T-helper 9 cell (primary cell): ENCODE measurements at places on chromosomes 11 and 22.
A peak's percentile ranks its signal among the peaks of the same experiment; 100 is the strongest.

- no peak for DNase-seq
Measured at GRCh38 chr11:121429556-121429955, 22.6 kb upstream of the SORL1 start.

DNA sequence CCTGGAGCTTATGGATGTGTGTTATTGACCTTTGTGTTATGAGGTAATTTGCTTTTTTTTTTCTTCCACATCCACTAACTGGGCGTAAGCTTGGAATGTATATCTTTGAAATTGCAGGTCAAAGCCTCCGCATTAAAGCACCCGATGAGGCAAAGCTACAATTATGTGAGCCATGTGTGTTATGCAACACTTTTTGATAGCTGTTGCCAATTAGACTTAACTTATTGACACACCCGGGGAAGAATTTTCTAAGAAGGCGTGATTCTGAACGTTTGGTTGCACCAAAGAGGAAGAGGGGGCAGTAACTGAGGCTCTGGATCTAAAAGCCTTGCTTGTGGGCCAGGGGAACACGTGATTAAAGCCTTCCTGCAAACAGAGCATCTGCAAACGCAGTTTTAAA, 610 bp upstream of the TEX12 start:
- DNase-seq = no peak

DNA sequence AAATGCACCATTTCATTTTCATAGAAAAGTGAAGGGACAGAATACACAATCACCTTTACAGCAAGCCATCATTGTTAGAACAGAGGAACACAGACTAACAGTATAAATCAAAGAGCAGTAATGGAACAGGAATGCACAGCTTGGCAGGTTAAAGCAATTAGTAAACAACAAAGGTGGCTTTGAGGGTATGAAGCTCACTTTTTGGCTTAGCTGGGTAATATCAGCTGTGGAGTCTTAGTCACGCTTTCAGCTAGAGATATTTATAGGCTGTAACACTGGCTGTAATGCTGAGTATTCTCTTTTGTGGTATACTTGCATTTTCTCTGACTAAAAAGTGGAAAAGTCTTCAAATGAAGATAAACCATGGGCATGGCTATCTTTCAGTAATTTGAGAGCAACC, 1780.5 kb downstream of the LRRC4C start:
- DNase-seq = no peak

DNA sequence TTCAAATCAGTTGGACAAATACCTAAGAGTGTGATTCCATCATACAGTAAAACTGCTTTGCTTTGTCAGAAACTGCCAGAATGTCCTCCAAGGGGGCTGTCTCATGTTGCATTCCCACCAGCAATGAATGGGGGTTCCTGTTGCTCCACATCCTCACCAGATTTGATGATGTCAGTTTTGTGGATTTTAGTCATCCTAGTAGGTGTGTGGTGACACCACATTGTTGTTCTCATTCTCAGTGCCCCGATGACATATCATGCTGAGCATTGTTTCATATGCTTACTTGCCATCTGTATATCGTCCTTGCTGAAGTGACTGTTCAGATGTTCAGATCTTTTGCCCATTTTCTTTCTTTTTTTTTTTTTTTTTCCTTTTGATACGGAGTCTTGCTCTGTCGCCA, 37.0 kb downstream of the CDPF1 start:
- no peak for DNase-seq

- DNase-seq = no peak
Measured at GRCh38 chr11:58530236-58530635, 22.3 kb upstream of the OR5B21 start.

DNA sequence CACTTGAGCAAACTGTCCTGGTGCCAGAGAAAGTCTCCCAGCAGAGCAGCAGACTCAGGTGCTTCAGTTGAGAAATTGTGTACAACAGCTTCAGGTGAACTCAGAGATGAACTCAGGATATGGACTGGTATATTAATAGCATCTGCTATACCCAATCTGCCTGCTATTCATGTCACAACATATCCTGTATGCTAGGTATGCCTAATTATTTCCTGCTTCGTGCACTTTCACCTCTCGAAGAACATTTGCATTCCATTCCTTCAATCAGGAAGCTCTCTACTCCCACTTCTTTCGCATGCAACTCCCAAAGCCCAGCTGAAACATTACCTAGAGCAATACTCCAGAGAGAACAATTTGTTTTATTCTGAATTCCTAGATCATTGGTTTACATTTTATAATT, 207.7 kb downstream of the KCNA4 start:
- DNase-seq = no peak

GRCh38 chr11:134460881-134461280, 48.8 kb upstream of the B3GAT1 start:
- no peak for DNase-seq

DNA sequence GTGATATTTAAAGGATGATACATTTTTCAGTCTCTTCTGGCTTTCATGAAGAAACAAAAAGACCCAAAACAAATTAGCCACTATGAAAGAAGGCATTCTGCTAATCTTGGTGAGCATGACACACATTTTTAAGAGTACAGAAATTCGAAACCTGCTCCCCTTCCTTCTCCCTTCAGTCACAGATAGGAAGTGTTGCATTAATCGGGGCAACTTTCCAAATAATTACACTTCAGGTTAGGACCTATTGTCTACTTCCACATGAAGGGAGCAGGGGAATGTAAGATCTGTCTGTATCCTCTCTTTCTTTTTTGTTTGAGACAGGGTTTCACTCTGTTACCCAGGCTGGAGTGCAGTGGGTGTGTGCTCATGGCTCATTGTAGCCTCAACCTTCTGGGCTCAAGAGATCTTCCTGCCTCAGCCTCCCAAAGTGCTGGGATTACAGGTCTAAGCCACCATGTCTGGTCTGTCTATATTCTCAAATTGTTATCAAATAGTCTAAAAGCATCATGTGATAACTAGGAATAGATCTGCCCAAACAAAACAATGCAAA, 45.8 kb downstream of the NCAM1 start:
- DNase-seq = no peak

DNA sequence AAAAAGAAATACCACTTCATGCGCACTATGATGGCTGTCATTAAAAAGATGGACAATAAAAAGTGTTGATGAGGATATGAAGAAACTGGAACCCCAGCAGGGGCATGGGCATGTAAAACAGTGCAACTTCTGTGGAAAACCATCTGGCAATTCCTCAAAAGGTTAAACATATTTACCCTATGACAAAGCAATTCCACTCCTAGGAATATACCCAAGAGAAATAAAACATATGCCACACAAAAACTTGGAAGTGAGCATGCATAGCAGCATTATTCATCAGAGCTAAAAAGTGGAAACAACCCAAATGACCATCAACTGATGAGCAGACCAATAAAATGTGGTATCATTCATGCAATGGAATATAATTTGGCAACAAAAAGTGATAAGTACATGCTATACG, 50.1 kb downstream of the LRRC32 start:
- no peak for DNase-seq

DNA sequence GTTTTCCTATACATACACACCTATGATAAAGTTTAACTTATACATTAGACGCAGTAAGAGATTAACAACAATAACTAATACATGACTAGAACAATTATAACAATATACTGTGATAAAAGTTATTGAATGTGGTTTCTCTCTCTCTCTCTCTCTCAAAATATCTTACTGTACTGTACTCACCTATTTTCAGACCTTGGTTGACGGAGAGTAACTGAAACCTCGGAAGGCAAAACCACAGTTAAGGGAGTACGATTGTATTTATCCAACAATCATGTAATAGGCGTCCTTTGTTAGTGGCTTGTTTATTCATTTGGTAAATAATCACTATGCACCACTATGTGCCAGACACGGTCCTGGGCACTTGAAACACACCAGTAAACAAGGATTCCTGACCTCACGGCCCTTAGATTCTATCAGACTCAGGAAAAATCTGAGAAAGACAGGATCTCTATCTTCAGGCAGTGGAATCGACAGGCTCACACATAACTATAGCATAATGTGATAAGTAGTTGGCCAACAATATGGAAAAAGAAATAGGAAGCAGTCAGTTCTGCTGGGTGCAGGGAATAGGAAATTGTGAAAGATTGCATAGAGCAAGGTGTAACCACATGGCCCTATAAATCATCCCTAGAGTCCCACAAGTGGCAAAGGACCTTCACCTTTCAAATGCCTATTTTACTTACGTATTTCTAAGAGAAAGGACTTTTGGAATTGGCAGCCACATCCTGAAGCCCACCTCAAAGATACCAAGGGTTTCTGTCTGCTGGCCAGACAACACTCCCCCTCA, 12.0 kb downstream of the ETS1 start:
- DNase-seq = no peak

DNA sequence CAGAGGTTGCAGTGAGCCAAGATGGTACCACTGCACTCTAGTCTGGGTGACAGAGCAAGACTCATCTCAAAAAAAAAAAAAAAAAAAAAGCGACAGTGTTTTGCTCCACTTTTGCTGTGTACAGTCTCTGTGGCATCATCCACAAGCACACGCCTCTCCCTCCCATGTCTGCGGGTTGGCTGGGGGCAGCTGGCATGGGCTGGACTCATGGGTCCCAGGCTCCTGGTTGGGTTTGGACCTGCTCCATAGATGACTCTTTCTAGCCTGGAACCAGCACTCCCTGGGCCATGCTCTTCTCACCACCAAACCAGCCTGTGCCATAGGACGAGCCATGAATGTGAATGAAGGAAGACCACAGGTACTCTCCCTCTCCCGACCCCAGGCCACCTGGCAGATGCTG, 7.9 kb upstream of the WNT11 start:
- no peak for DNase-seq

- no peak for DNase-seq
Measured at GRCh38 chr11:47599902-47600301, 5.7 kb upstream of the C1QTNF4 start.

DNA sequence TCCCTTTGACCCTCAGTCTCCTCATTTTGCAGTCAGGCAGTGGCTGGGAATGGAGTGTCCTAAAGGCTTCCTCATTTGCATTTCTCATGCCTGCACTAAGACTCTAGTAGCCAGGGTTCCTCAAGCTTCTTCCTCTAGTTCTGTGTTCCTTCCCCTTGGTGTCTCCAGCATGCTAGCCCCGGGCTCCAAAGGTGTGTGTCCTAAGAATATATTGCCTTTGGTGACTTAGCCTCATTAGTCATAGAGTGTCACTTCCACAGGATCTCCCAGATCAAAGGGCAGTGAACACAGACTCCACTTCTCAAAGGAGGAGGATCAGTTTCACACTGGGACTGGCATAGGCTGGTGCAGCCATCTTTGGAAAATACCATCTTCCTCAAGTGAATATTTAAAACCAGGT, 21.4 kb upstream of the ACER3 start:
- DNase-seq = no peak

- peak; percentile 74 for DNase-seq
Measured at GRCh38 chr11:8018484-8019313, 31.6 kb downstream of the EIF3F start.

- DNase-seq = no peak
Measured at GRCh38 chr22:28894807-28895206, 11.4 kb downstream of the ZNRF3 start.

GRCh38 chr22:24155627-24156140, 25.6 kb upstream of the SUSD2 start:
- DNase-seq = peak; percentile 21

DNA sequence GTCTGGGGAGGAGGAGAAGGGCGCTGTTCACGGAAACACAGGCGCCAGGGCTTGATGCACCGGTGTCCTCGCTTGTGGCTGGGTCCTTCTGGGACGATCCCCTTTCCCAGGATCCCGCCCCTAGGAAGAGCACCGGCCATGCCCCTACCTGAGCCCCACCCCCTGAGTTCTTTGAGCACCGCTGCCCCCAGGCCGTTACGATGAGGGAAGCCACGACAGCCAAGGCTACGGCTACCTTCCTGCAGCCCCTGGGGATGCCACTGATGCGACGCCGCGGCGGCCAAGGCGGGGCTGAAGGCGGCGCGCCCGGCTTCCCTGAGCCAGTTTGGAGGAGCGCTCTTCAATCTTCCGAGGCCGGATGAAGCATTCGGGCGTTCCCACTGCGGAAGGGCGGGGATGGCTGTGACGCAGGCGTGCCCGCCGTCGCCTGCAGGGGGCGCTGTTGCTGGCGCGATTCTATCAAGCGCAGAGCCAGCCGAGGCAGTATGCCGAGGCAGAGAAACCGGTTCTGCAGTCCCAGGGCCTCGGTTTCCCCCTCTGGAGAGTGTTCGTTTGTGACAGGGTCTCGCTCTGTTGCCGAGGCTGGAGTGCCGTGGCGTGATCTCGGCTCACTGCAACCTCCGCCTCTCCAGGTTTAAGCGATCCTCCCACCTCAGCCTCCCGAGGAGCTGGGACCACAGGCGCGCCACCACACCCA, 9.7 kb upstream of the NEFH start:
- DNase-seq = peak; percentile 62

DNA sequence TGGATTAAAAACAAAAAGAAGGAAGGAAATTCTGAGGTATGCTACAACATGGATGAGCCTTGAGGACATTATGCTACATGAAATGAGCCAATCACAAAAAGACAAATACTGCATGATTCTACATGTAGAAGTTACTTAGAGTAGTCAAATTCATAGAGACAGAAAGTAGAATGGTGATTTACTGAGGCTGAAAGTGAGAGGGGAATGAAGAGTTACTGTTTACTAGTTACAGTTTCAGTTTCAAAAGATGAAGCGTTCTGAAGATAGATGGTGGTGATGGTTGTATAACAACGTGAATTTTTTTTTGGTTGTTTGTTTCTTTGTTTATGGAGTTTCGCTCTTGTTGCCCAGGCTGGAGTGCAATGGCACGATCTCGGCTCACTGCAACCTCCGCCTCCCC, 9.5 kb downstream of the OR5P2 start:
- DNase-seq = no peak

- DNase-seq = no peak
Measured at GRCh38 chr11:116053548-116053919, 549.3 kb upstream of the CADM1 start.

- no peak for DNase-seq
Measured at GRCh38 chr11:15557457-15558230, 442.9 kb downstream of the INSC start.

- DNase-seq = no peak
Measured at GRCh38 chr11:2209900-2210321, 38.3 kb upstream of the TH start.

DNA sequence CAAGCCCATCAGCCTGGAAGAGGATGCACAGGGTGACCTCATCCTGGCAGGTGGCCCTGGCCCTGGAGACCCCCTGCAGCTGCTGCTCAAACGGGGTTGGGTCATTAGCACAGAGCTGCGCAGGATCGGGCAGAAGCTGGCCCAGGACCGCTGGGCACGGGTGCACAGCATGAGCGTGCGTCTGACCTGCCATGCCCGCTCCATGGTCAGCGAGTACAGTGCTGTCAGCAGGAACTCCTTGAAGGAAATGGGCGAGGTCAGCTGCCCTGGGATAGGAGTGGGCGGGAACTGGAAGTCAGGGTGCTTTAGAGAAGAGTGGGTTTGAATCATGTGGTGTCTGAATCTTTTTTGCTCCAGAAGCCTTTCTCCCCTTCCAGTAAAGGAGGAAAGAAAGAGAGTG, 61.1 kb downstream of the INSC start:
- DNase-seq = no peak
